ENCODE measurements at places on chromosomes 2 and 18. TPM values are rescaled to one million over a fixed set of nuclear protein-coding genes. Genes with fewer than 3 reads are reported as not detected.

DNA sequence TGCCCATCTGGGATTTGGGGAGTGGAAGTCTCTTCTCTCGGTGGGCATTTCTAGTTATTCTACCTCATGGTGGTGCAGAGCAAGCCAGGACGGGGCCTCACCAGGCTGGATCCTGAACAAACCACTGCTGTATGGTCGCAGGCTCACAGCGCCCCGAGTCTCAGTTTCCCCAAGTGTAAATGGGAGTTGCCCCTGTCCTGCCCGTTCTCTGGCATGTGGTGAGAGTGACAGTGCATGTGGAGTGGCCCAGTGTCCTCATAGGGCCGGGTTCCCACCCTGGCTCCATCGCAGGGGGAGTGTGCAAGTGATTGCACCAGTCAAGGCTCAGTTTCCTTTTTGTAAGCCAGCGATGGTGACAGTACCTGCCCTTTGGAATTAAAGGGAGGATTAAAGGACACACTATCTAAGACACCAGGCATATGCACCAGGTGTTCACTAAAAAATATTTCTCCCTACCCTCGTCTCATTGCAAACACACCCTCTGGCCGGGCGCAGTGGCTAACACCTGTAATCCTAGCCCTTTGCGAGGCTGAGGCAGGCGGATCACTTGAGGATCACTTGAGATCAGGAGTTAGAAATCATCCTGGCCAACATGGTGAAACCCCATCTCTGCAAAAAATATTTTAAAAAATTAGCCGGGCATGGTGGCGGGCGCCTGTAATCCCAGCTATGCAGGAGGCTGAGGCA, 173.3 kb upstream of the MYCN start:
- DNase-seq, result no peak

- DNase-seq, result no peak
Measured at GRCh38 chr2:25032901-25033300, 9.0 kb upstream of the EFR3B start.

- DNase-seq, result no peak
Measured at GRCh38 chr2:44952806-44953498, 11.4 kb downstream of the SIX3 start.

DNA sequence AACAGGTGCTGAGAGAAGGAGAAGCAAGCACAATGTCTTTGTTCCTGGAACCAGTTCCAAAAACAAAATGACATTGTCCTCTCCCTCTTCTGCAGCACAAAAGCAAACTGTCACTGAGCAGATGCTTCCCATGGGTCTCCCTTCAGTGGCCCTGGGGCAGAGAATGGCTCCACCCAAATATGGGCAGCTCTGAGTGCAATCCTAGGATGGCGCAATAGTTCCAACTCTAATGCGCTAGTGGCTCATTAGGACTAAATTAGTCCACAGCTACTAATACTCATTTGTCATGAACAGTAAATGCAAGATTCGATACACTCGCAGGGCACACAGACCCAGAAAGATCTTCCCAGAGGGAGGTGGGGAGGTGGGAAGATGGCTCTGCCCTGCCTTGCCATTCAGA, 205.2 kb upstream of the CHAC2 start:
- DNase-seq, result no peak

GRCh38 chr2:38494394-38494793, 108.3 kb downstream of the HNRNPLL start:
- no peak for DNase-seq

- no peak for DNase-seq
Measured at GRCh38 chr2:232521959-232522622, 1.9 kb downstream of the PRSS56 start.

DNA sequence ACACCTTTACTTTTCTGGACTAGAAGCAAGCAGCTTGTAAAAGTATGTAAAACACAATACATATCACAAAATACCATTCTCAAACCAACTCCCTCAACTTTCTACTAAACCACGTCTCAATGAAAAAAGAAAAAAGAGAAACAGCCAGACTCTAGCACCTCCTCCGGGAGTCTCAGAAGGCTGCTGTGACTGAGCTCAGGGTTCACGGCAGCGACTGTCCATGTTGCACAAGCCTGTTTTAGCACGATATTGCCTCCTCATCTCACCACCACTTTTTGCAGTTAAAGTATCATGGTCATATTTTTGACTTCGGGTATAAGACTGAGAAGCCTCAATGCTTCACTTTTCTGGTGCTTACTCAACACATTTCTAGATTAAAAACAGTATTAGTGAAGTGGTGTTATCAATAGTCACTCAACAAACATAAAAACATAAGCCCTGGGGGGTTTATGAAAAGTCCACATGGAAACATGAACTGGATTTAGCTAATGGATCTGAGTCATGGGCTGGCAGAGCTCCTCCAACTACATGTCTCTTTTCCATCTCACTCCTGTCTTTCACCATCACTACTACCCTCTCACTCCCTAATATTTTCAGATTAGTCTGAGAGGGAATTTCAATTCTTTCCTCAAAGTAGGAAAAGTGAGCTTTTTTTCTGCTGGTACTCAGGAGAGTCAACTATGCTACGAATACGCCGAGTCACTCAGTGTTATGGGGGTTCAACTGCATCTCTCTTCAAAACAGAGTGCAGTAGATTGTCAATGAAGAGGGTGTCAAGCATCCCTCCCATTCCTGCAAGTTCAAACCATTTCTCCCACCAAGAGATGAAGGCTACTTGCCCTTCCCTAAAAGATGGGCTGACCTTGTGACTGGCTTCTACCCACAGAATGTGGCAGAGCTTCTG, 113.7 kb downstream of the OSR1 start:
- no peak for DNase-seq

Gene ANKRD36
- 5.3 TPM for polyA plus RNA-seq

Gene SLC11A1
- polyA plus RNA-seq, result 2.3 TPM

DNA sequence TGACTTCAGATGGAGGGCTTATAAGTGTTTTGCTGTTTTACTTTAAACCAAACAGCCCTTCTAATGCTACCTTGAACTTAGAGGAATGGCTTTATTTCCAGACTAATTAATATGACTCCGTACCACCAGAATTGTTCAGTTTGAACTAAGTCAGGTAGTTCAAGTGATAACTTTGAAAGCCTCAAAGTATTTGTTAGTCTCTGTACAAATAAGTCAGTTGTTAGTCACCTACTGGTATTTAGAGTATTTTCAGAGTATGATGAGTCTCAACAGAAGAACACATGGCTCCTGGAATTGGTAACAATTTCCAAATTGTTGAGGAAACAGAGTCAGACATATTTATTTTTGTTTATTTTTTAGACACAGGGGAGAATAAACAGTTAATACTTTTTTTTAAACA, 381.8 kb upstream of the NRXN1 start:
- DNase-seq, result no peak

- DNase-seq, result no peak
Measured at GRCh38 chr2:25286723-25287483, 54.8 kb downstream of the DNMT3A start.

DNA sequence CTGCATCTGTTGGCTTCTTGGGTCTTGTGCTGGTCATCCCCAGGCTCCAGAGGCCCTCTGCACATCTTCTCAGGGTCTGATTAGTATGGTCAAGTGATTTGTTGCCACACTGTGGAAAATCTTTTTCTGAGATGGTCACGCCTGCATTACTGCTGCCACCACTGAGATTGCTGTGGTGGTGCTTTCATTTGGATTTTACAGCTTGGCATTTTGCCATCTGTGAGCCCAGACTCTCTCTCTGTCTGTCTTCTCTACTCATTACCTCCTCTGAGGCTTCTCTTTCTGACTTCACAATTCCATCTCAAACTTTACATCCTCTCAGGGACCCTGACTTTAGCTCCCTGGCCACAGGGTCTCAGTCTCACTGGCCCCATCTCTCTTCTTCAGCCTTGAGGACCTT, 154.6 kb downstream of the LRRTM1 start:
- no peak for DNase-seq

Gene C2orf66
- 0.05 TPM for polyA plus RNA-seq
